ENCODE measurements at places on chromosomes 11 and 22. TPM values are rescaled to one million over a fixed set of nuclear protein-coding genes. Genes with fewer than 3 reads are reported as not detected.

CRYAB gene
- total RNA-seq, result not detected

FUT4 gene
- 8.5 TPM for total RNA-seq

DERL3 gene
- total RNA-seq, result 15.0 TPM

TRIM22 gene
- 177 TPM for total RNA-seq

TMEM151A gene
- total RNA-seq, result not detected

OR4D5 gene
- total RNA-seq, result not detected

PRR33 gene
- not detected for total RNA-seq

PRG3 gene
- total RNA-seq, result not detected

IGF2 gene
- not detected for total RNA-seq

TP53I11 gene
- 3.3 TPM for total RNA-seq

BATF2 gene
- not detected for total RNA-seq

SLC22A25 gene
- total RNA-seq, result not detected

LMO2 gene
- not detected for total RNA-seq

SPON1 gene
- total RNA-seq, result 1.1 TPM

OR52A5 gene
- total RNA-seq, result not detected

ACTN3 gene
- 0.05 TPM for total RNA-seq

ASPHD2 gene
- total RNA-seq, result 14.1 TPM

PRDM10 gene
- 11.2 TPM for total RNA-seq

OR10A2 gene
- total RNA-seq, result not detected

SAA2 gene
- not detected for total RNA-seq

TSGA10IP gene
- total RNA-seq, result not detected

OR51I1 gene
- not detected for total RNA-seq

SLC22A6 gene
- not detected for total RNA-seq

RBFOX2 gene
- total RNA-seq, result 1.0 TPM

SHANK2 gene
- total RNA-seq, result not detected

ZC3H7B gene
- 55.1 TPM for total RNA-seq

KLHDC7B gene
- 5.3 TPM for total RNA-seq

LRRC55 gene
- total RNA-seq, result not detected

KRTAP5-2 gene
- total RNA-seq, result not detected

PHF5A gene
- 61.7 TPM for total RNA-seq

MCHR1 gene
- not detected for total RNA-seq

FOLR2 gene
- not detected for total RNA-seq

SMC1B gene
- 0.68 TPM for total RNA-seq

DNAJC4 gene
- total RNA-seq, result 29.9 TPM

EFEMP2 gene
- total RNA-seq, result 5.4 TPM

OPCML gene
- total RNA-seq, result not detected

TRIM51 gene
- total RNA-seq, result not detected

MAPK8IP2 gene
- total RNA-seq, result 0.25 TPM

COMT gene
- total RNA-seq, result 66.9 TPM

TST gene
- total RNA-seq, result 7.5 TPM

Measured in T-helper 2 cell treated with Interferon-gamma antibody and Interleukin-4, amounts not matched to agents 100 ng/mL and 5 ng/mL, for 36 hours (primary cell).